H54 (cell line): ENCODE measurements at places on chromosomes 1 and 21.
A peak's percentile ranks its signal among the peaks of the same experiment; 100 is the strongest.

DNA sequence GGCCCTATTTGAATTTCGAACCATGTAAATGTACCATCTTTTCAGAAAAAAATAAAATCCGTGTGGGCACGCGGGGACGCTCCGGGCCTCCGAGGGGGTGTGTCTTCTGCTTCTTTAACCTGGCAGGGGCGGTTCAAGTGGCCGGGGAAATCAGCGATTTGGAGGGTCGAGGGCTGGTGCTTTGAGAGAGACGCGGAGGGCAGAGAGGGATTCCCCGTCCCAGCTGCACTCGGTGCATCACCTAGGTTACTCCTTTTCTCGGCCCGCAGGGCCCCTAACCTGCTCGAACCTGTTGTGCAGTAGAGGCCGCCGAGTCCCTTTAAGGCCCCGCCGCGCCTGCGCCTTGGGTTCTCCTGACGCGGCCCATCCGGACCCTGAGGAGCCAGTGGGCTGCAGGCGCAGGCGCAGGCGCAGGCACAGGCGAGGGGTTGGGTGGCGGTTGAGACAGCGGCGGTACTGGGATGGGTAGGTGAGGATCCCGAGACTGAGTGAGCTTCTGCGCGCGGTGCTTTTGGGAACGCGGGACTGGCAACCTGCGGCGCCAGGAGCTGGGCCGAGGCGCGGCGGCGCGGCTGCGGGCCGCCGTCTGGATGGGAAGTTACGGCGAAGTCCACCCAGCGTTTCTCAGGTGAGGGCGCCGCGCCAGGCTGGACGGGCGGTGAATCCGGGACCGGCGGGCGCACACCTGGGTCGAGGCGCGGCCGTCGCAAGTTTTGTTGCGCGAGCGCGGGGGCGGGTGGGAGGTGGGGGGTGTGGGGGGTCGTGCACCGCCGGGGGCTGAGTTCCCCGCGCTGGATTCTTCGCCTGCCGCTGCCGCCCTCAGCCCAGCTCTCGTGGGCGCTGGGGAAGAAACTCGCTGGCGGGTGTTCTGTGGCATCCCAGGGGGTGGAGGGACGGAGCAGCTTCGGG lies at the start of gene NBPF3:
Gene NBPF3, plus strand, starts transcription at position 417 of the 909 bp plus-strand sequence. CDS start 4,950 bp downstream, outside the sequence.
- DNase-seq = peak; percentile 54

- DNase-seq = no peak
These were observed at the start of gene BTBD19 for GRCh38 chr1:44808063-44808937. Gene BTBD19 (plus strand): TSS chr1:44808523. CDS start chr1:44808821, 298 bp downstream.

- DNase-seq = no peak
These were observed 50.7 kb upstream of the LGALS8 start for GRCh38 chr1:236472850-236473788.

DNA sequence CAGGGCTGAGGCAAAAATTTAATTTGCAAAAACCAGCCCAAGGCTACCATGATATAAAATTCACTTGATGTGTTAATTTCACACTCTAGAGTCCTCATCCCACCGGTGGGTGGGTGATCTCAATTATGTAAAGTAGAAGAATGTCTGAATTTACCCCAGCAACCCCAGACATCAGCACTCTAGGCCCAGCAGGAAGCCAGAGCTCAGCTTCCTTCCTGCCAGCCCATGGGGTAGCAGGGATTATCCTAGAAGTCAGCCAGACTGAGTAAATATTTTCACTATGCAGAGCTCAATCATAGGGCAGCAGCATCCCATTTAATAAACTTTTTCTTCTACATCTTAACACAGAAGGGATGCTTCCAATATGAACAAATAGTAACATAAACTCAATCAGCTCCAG lies 71.0 kb downstream of the SIPA1L2 start:
- no peak for DNase-seq

GRCh38 chr21:44357064-44357837 lies 3.8 kb downstream of the TRPM2 start:
- no peak for DNase-seq

DNA sequence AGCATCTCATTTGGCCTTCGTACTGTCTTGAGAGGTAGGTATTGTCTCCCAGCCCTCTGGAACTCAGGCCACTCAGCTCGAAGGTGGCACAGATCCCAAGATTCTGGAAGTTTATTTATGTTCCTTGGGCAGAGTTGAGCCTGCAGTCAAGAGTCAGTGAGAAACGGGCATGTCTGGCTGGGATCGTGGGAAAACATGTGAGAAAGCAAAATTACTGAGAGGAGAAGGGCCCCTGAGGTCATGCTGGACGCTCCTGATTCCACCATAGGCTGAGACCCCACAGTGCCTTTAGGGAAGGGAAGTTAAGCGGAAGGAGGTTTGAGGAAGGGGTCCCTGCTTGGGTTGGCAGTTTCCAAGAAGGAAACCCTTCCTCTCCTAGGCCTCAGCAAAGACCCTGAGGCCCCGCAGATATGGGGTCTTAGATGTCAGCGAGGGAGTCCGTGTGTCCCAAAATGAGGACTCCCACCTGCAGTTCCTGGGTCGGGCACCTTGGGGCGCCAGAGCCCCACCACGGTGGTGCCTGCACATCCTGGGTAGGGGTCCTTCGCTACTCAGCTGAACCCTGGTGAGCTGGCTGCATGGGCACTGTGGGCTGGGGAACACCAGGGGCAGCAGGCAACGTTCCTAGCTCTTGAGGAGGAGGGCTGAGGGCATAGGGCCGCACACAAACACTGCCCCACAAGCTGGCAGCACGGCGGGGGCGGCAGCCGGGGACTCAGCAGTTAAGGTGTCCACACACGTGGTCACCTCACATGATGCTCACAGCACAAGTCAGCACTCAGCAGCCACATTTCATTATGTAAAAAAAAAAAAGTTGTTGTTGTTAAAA lies 12.3 kb upstream of the SEMA4A start:
- no peak for DNase-seq

- no peak for DNase-seq
These were observed 213.5 kb downstream of the LYPLAL1 start for GRCh38 chr1:219387211-219387610.

DNA sequence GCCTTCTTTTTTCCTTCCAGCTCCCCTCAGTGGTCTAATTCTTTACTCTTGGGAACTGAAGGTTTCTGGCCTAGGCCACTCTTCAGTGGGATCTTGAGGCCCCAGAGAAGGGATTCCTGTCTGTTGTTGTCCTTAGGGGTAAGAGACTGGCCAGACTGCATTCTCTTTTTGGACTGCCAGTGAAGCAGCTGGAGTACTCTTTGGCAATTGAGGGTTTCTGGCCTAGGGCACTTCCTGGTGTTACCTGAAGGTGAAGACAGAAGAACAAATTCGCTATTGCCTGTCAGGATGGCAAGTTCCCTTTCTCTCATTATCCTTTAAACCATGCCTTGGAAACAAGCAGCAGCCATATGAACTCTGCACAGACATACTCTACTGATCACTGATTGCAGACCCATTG lies 286.6 kb upstream of the ZP4 start:
- no peak for DNase-seq

GRCh38 chr1:7526196-7526866 lies 244.8 kb upstream of the VAMP3 start:
- peak; percentile 52 for DNase-seq

DNA sequence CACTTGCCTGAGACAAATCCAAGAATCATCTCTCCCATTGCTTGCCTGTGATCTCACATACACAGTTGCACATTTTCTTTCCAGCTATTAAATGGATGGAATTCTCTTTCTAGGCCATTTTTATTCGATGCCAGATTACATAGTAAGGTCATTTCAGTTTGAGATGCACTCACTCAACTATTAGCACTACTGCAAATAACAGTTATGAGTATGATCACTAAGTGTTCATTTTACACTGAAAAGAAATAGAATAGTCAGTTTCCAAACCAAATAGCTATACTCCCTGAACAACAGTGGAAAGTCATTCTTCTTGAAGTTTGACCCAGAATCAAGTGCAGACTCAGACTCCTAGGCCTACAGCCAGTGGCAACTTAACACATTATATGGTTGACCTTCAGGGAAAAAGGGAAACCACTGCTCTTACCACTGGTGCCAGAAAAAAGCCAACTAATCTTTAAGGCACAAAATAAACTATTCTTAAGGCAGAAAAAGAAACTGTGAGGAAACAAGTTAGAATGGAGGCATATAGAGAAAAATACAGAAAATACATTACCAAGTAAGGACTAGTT lies 31.5 kb downstream of the WNT2B start:
- DNase-seq = no peak

DNA sequence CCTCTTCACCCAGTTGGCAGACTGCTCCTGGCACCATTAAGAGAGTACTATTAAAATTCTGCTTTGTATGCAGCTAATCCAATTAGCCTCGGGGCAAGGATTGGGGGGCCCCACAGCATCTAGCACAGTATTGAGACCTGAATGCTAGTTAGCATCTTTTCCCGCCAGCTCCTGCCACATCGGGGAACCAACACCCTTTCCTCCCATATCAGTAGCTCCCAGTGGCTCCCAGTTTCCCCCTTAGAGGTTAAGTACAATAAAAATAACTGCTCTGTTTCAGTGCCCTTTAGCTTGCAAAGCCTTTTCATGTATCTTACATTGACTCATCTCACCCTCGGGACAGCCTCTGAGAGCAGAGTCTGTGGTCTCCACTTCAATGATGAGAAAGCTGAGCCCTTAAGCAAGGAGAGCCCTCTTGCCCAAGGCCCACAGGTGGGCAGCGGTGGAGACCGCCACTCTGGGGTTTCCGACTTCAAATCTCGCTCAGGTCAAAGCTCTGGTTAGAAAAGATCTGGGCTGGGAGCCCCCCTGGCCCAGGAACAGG lies 4.2 kb upstream of the PMVK start:
- DNase-seq = no peak

DNA sequence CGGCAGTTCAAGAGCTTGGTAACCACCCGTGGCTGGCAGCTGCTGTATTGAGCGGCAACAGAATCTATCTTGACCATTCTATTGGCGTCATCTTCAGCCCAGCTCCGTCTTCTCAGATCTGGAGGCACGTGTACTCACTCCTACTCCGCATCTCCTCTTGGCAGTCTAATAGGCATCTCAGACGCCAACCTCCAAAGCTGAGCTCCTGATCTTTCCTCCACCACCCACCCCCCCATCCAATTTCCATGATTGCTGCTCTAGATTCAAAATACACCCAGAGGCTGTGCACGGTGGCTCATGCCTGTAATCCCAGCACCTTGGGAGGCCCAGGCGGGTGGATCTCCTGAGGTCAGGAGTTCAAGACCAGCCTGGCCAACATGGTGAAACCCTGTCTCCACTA lies 84.6 kb upstream of the CASZ1 start:
- DNase-seq = no peak

- no peak for DNase-seq
These were observed 13.5 kb upstream of the TNFRSF1B start for GRCh38 chr1:12153181-12153785.

DNA sequence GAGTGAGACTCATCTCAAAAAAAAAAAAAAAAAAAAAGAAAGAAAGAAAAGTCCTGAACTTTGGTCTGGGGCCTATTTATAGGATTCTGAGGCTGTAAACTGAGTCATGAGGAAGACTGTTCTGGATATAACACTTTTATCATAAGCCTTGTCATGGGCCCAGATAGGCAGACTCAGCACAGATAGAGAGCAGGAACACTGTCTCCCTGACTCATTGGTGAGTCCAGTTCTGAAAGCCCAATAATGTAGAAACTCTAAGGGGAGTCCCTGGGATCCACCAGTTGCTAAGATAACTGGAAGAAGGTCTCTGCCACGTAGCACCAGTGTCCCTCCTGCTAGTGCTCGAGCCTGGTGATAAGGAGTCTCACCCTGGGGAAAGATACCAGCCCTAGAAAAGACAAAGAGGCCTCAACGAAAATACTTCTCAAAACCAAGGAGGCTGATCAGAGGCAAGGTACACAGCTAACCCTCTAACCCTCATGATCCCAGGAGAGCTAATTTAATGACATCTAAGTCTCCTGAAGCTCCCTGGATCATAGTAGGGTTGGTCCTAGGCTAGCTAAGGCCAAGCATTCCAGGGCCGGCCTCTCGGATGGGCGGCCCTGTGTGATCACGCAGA lies 43.5 kb downstream of the LPAR3 start:
- DNase-seq = no peak

DNA sequence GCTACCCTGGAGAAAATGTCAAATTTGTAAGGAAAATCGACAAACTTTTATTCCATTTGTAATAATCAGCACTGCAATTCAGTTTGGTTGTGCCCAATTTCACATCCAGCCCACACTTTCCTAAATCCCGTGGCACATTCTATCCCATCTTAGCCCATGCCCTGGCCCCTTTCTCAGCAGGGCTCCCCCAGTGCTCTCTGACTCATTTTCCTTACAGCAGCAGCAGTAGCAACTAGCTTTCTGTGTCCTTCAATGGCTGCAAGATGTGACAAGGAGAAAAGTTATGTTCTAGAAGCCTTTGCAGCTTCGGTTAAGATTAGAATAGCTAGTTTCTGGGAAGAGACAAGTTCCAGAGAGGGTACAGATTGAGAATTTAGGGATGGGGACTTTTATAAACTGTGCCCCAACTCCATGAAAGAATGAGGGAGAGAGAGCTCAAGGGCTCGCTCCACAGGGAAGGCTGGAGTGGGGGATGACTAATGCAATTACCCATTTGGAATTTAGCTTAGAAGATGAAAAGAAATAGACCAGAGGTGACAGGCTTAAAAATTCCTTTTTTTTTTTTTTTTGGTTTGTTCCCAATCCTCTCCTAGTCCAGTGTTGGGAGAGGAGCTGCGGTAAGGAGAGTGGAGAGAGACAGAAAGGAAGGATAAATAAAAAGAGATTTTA lies 47.0 kb upstream of the POU2F1 start:
- peak; percentile 47 for DNase-seq

GRCh38 chr21:31190516-31190915 lies 152.2 kb upstream of the KRTAP19-8 start:
- DNase-seq = no peak

GRCh38 chr21:44773291-44773932 lies 28.2 kb downstream of the UBE2G2 start:
- no peak for DNase-seq

DNA sequence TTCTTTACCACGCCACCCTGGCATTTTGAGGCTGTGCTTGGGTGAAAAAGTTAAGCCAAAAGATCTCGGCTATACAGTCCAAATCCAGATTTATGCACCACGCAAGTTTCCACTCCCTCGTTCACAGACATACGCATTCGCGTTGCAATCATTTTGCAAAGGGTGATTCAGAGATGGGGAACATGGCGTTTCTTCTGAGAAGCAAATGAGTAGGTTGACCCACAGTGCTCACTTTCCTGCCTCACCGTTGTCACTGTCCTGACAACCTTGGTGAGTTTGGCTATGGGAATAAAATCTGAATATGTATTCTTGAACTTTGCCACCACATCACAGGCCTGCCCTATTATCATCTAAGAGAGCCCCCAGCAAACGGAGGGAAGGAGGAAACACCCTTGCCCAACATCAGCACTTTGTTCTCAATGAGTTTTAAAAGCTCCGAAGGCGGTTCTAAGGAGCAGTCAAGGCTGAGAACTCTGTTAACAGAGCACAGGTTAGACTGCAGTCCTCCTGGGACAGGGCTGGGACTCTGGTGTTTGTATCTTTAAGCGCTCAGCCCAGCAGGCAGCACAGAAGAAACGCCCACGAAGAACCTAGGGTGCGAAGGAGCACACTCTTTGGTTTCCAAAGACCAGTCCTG lies 86.4 kb downstream of the RUNX1 start:
- no peak for DNase-seq

DNA sequence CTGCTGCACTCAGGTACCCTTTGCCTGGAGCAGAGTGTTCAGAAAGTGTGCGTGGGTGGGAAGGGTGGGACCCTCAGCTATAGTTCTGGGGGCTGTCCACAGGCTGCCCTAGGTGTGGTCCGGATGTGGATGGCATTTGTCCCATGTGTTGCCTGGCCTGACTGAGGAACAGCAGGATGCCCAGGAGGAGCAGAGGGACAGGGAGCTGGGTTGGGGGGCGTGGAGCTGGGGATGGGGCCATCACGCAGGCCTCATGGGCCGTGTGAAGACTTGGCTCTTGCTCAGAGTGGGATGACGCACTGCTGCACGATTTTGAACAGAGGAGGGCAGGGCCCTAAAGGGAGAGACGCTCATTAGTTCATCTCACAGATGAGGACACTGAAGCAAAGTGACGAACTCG lies 17.0 kb downstream of the C1orf115 start:
- no peak for DNase-seq
